Activated T-cell treated with anti-CD3 and anti-CD28 coated beads, Interleukin-2, amount 50 U/mL, for 4 hours (primary cell): ENCODE measurements at places on chromosomes 2 and 18. TPM values are rescaled to one million over a fixed set of nuclear protein-coding genes. Genes with fewer than 3 reads are reported as not detected.

GRCh38 chr2:224436634-224437033 lies 34.7 kb upstream of the FAM124B start:
- DNase-seq = no peak

Gene FNDC4
- 0.11 TPM for total RNA-seq

GRCh38 chr18:36398419-36398818 lies 100.9 kb downstream of the FHOD3 start:
- DNase-seq = no peak

DNA sequence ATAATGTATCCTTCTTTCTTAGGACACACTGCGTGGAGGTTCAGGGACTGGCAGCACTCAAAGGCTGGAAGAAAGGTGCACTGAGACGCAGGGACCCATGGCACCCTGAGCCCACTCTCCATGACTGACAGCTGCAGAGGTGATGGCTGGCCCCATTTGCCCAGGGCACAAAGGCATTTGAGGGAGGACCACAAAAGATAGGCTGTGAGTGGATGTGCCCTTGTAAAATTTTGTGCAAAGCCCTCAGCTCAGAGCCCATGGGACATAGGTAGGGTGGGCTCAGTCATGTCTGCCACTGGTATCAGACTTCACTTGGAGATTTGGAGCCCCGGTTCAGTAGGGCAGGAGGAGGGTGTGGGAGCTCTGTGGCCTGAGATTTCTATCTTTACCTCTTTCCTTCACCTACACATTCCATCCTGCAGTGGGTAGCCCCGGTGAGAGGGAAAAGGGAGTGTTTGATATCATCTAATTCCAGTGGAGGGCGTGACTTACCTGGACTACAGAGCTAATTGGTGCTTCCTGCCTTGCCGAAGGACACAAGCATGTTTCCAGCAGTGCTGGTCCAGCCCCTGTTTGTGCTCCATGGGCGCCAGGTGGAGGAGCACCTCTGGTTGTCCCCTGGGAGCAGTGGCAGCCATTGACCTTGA lies 312.2 kb downstream of the EN1 start:
- no peak for DNase-seq

DNA sequence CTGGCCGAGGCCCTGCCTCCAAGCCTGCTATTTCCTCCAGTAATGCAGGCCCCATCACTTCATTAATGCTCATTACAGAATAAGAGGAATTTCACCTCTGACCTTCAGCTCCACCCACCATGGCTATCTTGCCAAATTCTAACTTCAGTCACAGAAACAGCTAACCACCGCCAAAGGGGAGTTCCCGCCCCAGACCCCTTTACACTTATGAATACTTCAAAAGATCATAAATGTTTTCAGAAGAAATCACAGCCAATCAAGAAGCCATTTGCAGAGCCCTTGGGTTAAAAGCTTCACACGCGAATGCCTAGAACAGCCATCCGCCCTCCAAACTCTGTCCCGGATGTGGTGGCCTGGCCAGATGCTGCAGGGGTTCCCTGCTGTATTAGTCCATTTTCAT lies 73.8 kb upstream of the TWIST2 start:
- no peak for DNase-seq

GRCh38 chr2:11505652-11506610 lies 27.9 kb upstream of the GREB1 start:
- no peak for DNase-seq

- no peak for DNase-seq
Observed at GRCh38 chr18:45920367-45920766, 46.8 kb downstream of the EPG5 start.

- no peak for DNase-seq
Observed at GRCh38 chr18:77457681-77458080, 208.0 kb downstream of the GALR1 start.

DNA sequence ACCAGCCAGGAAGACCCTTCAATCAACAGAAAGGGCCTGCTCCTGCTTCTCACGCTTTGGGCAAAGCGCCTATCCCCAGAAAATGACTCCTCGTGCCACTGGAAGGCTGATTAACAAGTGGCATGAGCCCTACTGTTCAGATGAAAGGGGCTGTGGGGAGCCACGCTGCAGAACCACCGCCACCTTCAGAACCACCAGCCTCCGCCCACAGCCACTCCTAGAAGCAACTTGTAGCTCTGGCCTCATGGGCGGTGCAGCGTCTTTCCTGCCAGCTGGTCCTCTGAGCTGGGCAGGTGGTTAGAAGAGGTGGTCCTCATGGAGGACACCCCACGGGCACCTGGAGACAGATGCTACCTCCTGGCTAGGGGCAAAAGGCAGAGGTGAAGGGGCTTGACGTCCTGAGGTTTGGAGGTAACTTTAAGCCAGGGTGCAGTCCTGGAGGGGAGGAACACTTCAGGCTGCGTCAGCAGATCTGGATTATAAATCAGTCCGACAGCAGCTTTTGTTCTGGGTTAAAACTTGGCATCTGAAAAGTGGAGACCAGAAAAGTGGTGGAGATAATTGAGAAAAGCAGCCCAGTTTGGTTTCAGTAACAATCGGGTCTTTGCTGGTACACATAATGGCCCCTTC lies 861 bp upstream of the SEMA4C start:
- peak; percentile 51 for DNase-seq

GRCh38 chr2:233267516-233268245 lies 16.2 kb downstream of the ATG16L1 start:
- peak; percentile 61 for DNase-seq

Gene EGR4
- 0.87 TPM for total RNA-seq

- DNase-seq = no peak
Observed at GRCh38 chr18:79952456-79952995, 1.1 kb upstream of the SLC66A2 start.

Gene CROCC2
- total RNA-seq = not detected

- no peak for DNase-seq
Observed at GRCh38 chr18:25099895-25100294, 252.1 kb downstream of the ZNF521 start.

DNA sequence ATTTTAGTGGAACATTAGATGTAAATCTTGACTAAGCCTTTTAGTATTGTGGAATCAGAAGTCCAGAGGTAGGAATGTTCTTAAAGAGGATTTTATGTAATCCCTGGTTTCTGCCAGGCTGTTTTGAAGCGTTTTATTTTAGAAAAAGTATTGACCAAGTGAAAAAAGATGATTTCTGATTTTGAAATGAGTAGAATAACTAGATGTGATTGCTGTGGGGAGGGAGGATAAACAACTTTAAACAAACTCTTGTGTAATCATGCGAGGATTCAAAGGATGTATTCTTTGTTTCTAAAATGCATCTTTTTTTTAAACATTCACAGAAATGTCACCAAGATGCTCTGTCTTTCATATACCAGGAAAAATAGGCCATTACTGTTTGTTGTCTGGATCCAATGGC lies 53.9 kb downstream of the PHLPP1 start:
- DNase-seq = no peak

DNA sequence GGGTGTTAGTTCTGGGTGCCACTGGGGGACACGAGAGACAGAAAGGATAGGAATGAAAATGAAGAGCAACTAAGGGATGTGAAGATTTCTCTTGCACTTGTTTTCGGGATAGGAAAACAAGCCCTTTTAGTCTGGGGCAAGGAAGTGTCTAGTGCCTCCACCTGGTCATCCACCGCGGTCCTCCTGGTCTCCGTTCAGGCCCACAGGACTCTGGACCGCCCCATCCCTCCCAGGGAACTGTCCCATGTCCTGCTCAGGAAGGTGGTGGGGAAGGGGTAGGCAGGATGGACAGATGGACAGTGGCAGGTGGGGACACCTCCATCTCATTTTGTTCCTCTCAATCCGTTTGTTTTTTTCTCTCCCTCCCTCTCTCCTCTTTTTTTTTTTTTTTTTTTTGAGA lies 45.9 kb downstream of the AGAP1 start:
- no peak for DNase-seq

DNA sequence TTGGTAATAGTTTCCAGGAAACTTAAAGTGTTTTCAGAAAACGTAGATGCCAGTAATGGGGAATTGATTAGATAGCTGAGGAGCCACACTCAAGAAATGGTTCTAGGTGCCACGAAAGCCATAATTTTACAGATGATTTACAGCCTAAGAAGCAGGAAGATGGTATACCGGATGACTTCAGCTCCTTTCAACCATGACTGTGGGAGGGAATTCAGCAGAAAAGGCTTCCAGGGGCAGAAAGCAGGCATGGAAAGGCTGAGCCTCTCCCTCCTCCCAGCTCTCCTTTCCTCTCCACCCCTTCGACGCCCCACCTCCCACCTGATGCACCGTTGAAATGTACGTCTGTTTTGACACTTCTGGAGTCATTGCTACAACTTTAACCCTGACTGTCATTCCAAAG lies 68.6 kb upstream of the SMIM21 start:
- no peak for DNase-seq

DNA sequence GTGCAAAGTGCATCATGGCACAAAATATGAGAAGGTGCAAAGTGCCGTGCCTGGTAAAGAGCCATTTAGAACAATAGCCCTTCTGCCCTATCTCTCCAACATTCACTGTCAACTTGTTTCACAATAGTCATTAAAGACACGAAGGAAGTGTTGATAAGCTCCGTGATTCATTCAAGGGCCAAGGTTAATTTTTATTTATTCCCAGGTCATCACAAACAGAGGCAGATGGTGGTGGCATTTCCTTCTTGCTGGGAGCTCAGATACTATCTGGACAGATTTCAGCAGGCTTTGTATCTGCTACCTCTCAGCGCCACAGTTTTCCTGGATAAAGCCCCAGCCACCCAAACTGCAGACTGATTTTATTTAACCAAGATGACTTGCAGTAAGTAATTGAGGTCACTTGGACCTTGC lies 309.3 kb downstream of the ZNF521 start:
- DNase-seq = no peak

DNA sequence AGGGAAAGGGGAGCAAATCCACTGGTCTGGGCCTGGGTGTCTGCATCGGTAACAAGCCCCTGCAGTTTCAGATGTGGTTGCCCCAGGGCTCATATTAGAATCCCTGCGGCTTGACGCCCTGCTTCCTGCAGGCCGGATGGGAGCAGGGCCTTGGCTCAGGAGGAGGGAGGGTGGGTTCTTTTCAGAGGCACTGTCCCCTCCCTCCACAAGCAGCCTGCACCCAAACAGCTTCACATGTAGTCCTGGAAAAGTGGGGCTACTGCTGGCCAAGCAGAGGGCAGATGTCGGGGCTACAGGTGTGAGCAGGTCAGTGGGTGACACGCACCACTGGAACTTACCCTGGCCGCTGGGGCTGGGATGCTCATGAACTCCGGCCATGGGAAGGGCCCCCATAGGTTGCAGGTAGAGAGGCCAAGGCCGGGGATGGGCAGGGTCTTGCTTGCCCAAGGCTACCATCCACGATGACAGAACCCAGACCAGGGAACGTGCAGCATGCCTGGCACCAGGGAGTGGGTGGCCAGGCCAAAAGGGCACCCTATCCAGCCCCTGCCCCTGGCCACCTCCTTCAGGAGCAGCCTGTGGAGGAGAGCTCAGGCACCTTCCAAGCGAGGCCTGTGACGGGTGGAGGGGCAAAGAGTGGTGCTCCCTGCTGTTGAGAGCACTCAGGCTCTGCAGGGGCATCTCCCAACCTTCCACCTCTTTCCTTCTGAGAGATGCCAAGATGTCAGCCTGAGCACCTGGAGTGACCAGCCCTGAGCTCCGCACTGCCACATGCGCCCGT lies 16.8 kb downstream of the ARID5A start:
- DNase-seq = no peak

Gene MAP3K20
- total RNA-seq = 6.8 TPM

- no peak for DNase-seq
Observed at GRCh38 chr2:178807227-178808008, at the start of gene TTN. TTN (minus strand) TSS chr2:178807423; CDS start chr2:178804642, 2,781 bp downstream.

DNA sequence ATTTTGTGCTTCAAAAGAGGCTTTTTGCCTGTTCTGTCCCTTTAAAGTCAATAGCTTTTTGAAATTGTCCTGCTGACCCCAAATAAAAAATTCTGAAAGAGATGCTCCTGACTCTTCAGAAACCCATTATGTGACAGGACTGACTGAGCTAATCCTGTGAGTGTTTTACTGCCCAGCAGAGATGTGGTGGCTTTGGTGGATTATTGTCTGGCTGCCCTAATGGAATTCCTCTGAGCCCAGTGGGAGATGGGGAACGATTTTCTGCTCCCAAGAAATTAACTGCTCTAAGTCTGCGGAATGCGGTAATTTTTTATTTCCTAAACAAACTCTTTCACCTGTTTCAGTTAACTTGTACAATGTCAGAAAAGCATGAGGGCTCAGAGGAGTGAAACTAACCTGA lies 258.2 kb downstream of the IKZF2 start:
- no peak for DNase-seq

DNA sequence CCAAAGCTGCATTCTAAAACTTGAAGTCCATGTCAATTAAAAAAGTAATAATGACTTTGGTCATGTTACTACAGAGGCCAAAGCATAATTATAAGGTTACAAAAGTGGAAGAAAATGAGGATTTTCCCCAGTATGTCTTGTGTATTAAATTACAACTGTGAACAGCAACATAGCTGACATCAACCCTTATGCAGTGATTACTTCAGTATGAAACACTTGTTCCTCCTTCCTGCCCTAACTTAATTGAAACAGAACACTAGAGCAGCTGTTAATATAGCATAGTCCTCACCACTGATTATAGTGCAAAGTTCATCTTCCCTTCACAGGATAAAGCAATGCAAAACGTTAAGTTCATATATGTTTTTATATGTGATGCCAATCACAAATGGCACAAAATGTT lies 29.9 kb downstream of the EPB41L3 start:
- no peak for DNase-seq

Gene RAB27B
- 0.14 TPM for total RNA-seq
